ENCODE measurements at places on chromosomes 4 and X. TPM values are rescaled to one million over a fixed set of nuclear protein-coding genes. Genes with fewer than 3 reads are reported as not detected.
A peak's percentile ranks its signal among the peaks of the same experiment; 100 is the strongest.

- DNase-seq, result no peak
Measured at GRCh38 chrX:133254666-133255065, 36.5 kb upstream of the TFDP3 start.

DNA sequence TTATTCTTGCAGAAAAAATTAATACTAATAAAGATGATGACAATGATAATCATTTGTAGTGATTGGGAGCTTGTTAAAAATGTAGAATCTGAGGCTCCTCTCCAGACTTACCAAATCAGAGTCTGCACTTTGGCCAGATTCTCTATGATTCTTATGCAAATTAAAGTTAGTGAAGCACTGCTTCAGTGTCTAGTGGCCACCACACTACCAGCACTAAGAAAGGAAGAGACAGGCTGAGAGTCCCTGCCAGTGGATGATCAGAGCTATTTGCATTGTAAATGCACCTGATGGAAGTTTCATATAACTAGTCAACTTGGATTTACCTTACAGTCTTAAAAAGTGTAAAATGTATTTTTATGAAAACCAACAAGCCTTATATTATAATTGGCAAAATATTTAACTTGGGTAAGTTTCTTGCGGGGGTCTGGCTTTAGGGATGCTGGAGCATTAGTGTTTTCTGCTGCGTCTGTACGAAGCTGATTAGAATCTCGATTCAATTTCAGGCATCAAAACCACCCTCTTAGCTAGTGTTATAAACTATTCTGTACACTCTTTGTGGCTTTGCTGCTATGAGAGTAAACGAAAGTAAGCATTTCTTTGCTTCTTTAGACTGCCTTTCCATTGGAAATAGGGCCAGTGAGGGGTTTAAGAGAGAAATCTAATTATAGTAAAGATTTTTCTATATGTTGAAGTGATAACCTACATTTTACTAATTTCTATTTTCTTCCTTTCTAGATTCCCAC lies 114.1 kb downstream of the TLL1 start:
- no peak for DNase-seq

DNA sequence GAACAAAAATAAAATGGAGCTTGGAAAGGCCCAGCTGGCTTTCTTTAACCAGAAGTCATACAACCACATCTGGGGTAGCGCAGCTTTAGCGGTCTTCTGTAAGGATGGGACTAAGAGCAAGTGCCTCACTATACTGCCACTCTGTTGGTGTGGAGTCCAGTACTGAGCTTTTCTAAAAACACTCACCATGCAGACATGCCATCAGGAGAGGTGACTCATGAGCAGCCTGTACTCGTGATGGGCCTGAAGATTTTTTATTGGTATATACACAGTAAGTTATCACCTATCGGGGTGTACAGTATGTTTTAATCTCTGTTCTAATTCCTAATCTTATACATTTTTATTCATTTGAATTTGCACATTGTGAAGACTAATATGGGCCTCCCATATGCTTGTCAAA lies 9.6 kb downstream of the PPP3CA start:
- no peak for DNase-seq

DNA sequence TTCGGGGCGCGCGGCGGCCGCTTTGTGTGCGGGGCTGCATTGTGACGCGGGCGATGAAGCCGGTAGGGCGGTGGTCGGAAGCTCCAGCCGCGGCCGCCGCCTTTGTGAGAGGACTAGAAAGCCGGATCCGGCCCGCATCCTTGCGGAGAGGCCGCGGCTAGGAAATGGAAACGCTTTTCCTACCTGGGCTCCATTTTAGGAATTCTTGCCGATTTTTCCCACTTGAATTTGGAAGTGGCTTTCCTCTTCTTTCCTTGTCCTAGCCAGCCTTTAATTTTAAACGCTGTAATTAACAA lies 708 bp downstream of the TMSB4X start:
- no peak for DNase-seq

- no peak for DNase-seq
Measured at GRCh38 chr4:62797221-62797620, 1597.1 kb downstream of the ADGRL3 start.

GRCh38 chrX:68901519-68901918 lies 72.7 kb downstream of the EFNB1 start:
- no peak for DNase-seq

- no peak for DNase-seq
Measured at GRCh38 chrX:51144828-51145442, 187.7 kb upstream of the NUDT10 start.

DNA sequence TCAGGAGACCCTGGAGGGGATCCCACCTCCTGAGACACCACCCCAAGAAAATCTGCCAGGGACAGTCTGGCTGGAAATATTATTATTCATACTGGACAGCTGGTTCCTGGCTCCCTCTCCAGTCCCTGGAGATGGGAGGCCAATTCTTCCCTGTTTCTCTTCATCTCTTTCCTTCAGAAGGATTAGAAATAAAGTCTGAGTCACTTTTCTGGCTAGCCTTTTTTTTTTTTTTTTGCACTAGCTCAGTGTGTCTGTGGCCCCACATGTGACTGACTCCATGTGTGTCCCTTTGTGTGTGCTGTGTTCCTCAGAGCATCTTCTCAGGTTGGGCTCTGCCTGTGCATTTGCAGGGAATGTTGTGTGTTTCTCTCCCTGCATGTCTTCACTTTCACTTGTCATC lies 1.8 kb upstream of the FRMPD3 start:
- no peak for DNase-seq

DNA sequence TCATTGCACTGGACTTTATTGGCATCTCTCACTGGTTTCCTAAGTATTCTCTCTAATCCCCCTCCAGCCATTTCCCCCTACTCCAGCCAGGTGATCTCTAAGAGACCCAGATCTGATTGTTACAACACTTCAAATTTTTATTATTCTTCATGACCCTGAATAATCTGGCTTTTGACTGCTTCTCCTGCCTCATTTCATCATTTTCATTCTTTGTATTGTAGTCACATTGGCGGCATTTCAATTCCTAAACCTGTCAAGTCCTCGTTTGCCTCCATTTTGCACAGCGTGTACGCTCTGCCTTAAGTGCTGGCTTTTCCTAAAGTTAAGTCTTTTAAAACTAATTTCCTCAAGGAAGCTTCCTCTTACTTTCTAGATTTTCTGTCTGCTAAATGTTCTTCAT lies 31.6 kb downstream of the UBE2K start:
- DNase-seq, result no peak

DNA sequence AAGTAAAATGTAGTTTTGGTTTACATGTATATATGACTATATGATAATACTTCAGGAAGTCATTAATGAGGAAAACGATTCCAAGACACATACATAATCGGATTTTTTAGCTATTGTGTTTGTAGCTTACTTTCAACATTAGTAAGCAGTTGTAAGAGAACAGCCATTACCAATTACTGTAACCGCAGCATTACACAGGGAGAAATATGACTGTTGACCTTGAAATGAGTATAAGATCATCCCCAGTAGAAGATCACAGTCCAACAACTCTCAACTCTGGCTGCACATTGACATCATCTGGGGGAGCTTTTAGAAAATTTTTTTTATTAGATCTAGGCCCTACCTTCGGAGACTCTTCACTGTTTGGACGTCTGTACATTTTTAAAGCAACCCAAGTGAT lies 762.0 kb upstream of the MAGEB2 start:
- no peak for DNase-seq

DNA sequence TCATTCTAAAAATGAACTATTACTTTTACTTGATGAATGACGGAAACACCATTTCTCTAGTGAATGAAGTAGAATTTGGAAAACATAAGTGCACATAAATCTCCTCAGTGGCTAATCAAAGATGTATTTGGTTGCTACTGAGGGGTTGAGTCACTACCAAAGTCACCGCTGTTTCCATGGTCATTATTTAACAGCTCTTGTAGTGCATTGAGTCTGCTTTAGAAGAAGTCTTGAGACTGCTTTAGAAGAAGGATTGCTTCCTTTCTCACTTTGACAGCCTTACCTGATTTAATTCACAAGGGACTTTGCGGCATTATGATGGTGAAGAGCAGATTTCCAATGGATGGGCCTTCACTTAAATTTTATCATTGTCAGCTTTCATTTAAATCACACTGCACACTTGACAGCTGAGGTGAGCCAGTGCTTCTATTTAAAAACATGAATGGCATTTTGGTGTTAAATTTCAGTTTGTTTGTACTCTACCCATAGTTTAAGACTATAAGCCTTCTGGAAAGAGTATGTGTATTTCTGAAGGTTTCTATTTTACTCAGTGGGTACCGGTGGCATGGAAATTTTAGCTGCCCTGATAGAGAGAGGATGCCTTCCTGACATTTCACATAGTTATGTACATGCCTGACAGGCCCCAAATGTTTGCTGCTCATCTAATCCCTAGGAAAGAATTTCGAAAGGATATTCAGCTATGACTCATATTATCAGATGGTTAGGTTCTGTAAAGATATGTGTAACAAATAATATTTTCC lies 9.5 kb downstream of the ASB5 start:
- no peak for DNase-seq

DNA sequence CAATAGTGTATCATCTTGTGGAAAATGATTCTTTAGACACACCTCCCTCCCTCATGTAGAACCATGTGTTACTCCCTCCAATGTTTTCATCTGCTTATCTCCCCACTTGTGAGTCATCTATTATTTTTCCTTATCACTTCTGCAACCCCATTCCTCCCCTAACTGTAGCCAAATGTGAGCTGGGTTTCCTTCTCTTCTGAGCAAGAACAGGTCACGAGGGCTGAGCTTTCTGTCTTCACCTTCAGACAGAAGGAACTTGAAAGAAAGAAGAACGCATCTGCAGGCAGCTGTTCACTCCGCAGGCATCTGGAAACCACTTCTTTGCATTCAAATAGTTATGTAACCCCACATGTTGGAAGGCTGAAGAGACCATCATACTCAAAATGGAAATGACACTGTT lies 1.8 kb downstream of the PPP1R2C start:
- DNase-seq, result no peak

- DNase-seq, result no peak
Measured at GRCh38 chrX:9729171-9729885, 36.3 kb downstream of the GPR143 start.

GRCh38 chr4:110823251-110823650 lies 200.4 kb upstream of the PITX2 start:
- DNase-seq, result no peak

DNA sequence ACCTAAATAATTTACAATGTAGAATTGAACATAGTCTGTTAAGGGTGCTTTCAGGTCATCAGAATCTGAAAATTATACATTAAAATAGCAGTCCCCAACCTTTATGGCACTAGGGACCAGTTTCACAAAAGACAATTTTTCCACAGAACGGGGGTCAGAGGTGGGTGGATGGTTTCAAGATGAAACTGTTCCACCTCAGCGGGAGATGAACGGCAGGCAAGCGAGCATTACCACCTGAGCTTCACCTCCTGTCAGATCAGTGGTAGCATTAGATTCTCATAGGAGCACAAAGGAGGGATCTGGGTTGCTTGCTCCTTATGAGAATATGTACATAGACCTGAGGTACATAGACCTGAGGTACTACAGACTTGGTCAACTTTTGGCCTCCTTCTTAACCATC lies 29.0 kb downstream of the LRBA start:
- DNase-seq, result no peak

DNA sequence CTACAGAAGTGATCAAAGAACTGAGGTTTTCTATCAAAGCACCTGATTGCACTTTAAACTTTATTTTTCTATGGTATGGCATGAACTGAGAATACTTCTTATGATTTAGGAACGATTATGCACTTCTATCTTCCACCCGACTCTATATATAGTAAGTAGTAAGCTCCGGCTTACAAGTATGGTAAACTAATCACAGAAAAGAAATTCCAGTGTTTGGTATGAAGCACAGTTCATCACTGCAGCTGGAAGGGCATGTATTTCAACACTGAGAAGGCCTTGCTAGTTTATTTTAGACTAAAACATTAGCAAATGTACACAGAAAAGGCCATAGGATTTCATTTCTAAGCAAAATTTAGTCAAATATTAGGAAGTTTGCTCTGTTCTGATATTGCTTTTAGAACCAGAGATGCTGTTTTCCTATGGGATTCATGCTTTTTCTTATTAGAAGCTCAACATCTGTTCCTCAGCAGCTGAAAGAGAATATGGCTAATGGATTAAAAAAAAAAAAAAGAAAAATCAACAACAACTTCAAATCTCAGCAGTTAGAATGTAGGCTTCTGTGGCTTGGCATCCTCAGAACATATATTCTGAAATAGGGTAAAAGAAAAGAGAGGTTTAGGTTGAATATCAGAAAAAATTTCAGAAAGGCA lies 273.5 kb downstream of the C4orf33 start:
- no peak for DNase-seq

GRCh38 chr4:86594559-86595425 lies 677 bp downstream of the PTPN13 start:
- DNase-seq, result peak; percentile 64

- no peak for DNase-seq
Measured at GRCh38 chrX:12967711-12968465, 7.0 kb upstream of the TMSB4X start.

- no peak for DNase-seq
Measured at GRCh38 chr4:136900696-136901095, 631.6 kb downstream of the PCDH18 start.

DNA sequence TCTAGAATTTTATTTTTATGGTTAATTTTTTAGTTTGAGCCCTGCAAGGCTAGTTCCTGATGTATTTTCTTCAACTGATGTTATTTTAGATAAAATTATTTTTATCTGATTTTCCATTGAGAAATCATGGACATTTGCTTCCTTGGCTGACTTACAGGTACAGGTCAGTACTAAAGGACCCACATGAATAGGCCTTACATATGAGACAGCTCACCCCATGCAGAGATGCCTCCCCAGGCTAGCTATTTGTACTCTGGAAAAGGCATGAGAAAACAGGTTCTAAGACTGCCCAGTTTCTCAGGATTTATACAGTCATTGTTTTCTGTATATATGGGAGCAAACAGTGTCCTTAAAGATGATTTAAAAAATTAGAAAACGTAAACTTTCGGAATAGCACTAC lies 255.5 kb downstream of the BMPR1B start:
- DNase-seq, result no peak

DNA sequence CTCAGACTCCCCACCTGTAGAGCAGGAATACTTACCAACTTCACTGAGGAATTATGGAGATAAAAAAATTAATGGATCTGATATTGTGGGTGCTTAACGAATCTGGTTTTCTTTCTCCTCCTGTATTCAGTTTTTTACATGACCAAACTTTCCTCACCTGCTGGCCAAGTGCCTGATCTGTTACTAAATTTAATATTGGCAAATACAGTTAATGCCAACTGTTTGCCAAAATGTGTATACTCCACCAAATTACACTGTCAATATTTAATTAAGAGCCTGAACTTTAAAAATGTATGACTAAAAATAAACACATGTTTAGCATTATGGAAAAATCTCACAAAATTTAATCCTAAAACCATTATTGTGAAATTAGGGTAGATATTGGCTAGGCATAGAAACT lies 3.3 kb downstream of the PGRMC2 start:
- no peak for DNase-seq

RPS6KA6 gene
- 8.1 TPM for polyA plus RNA-seq

GAGE2A gene
- polyA plus RNA-seq, result not detected

PABPC1L2B gene
- not detected for polyA plus RNA-seq

TKTL2 gene
- polyA plus RNA-seq, result not detected

USP17L19 gene
- polyA plus RNA-seq, result not detected

PNMA5 gene
- polyA plus RNA-seq, result 0.07 TPM

SPOCK3 gene
- polyA plus RNA-seq, result 95.6 TPM

PDCL2 gene
- not detected for polyA plus RNA-seq
